Placental pericyte (primary cell): ENCODE measurements at places on chromosomes 3 and 15. TPM values are rescaled to one million over a fixed set of nuclear protein-coding genes. Genes with fewer than 3 reads are reported as not detected.

CCDC13 gene
- total RNA-seq, result 0.22 and 0.57 TPM in 2 replicates

DNAH12 gene
- 0.14 and 0.22 TPM in 2 replicates for total RNA-seq

STRA6 gene
- 33.3 and 99.9 TPM in 2 replicates for total RNA-seq

PPP2R3A gene
- 7.4 and 26.1 TPM in 2 replicates for total RNA-seq

LTK gene
- total RNA-seq, result 3.9 and 7.3 TPM in 2 replicates
